HCT116 (cell line): ENCODE measurements at places on chromosomes 16 and 17. TPM values are rescaled to one million over a fixed set of nuclear protein-coding genes. Genes with fewer than 3 reads are reported as not detected.
A peak's percentile ranks its signal among the peaks of the same experiment; 100 is the strongest.

GRCh38 chr17:74165797-74166365, 37.6 kb upstream of the RPL38 start:
- no peak overlapping the region for H3K4me3 ChIP-seq
- no peaks in the 10 kb centered on the region for H3K36me3 ChIP-seq
- no peak for DNase-seq
- H3K4me1 ChIP-seq, result no peaks in the 10 kb centered on the region

DNA sequence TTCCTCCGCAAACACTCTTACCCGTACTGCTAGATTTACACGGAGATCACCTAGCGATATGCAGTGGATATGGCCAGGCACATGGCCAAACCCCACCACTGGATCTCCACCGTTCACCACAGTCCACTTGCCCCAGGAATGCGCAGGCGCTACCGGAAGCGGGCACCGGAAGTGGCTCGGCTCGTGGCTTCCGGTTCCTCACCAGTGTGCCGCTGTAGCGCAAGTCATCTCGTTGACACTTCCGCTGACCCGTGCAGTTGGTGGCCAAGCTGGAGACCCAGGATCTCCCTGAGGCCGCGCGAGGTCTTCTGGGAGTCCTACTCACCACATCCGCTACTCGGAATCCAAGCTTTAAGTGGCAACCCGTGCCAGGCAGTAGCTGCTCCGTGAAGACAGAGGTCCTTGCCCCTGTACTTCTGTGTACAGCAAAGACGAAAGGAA, 11.5 kb downstream of the ZNF597 start:
- no peak overlapping the region for H3K4me3 ChIP-seq
- DNase-seq, result no peak
- no peaks in the 10 kb centered on the region for H3K36me3 ChIP-seq

DNA sequence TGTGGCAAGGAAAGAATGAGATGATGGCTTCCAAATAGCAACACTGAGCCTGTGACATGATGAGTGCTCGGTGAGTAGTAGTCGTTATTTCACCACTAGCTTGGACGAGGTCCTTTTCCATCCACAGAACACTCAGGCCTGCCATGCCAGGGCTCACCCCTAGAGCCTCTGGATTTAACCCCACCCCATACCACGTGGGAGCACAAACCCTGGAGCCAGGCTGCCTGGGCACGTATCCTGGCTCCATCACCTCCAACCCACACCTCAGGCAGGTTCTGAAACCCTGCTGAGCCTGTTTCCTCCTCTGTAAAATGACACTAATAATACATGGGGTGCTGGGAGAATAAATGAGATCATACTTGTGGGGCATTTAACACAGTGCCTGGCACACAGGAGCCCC, 192.4 kb downstream of the KATNIP start:
- H3K27me3 ChIP-seq, result no peaks in the 10 kb centered on the region
- H3K27ac ChIP-seq, result no peak overlapping the region
- H3K4me3 ChIP-seq, result no peak overlapping the region
- no peaks in the 10 kb centered on the region for H3K4me1 ChIP-seq

GRCh38 chr17:76414334-76415295, 30.2 kb downstream of the SPHK1 start:
- DNase-seq, result no peak
- H3K27me3 ChIP-seq, result no peaks in the 10 kb centered on the region
- 0 out of 2 replicates have a peak, but pooled peaks cover 4% of the 10 kb centered on the region for H3K36me3 ChIP-seq
- no peaks in the 10 kb centered on the region; the same call in 1 of the 2 replicates for H3K4me1 ChIP-seq

GRCh38 chr16:30430428-30430970, 669 bp upstream of the DCTPP1 start:
- no peaks in the 10 kb centered on the region for H3K27me3 ChIP-seq
- H3K4me1 ChIP-seq, result peaks cover 8% of the 10 kb centered on the region
- peak overlapping the region; percentile 17; the same call in 1 of the 2 replicates for H3K4me3 ChIP-seq
- H3K27ac ChIP-seq, result peak overlapping the region; percentile 63
- H3K36me3 ChIP-seq, result peaks cover 6% of the 10 kb centered on the region

DNA sequence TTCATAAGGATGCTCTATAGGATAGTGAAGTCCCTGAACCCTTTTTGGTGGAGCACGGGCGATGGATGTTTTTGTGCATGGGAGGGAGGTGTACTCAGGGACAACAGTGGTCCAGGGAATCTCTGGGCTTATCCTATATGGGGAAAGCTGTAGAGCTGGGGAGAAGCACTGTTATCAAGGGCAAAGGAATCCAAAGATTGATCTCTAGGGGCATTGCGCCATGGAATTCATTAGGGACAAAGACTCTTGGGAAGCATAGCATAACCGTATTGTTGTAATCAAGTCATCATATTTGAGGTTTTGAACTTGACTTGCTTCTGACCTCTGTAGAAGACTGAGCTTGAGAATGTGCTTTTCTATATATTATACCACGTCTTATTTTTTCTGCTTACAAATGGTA, 172.9 kb upstream of the ZFHX3 start:
- no peaks in the 10 kb centered on the region for H3K36me3 ChIP-seq
- H3K27me3 ChIP-seq, result no peaks in the 10 kb centered on the region
- H3K4me3 ChIP-seq, result no peak overlapping the region
- no peak for DNase-seq
- H3K27ac ChIP-seq, result no peak overlapping the region

GRCh38 chr17:81402530-81402941, 7.3 kb downstream of the BAHCC1 start:
- no peak for DNase-seq
- H3K27me3 ChIP-seq, result no peaks in the 10 kb centered on the region
- H3K27ac ChIP-seq, result peak overlapping the region; percentile 99
- H3K36me3 ChIP-seq, result no peaks in the 10 kb centered on the region; the same call in 1 of the 2 replicates
- no peak overlapping the region for H3K4me3 ChIP-seq
- peaks cover 28% of the 10 kb centered on the region for H3K4me1 ChIP-seq

Gene UBE2Z
- 119 TPM for total RNA-seq

- H3K36me3 ChIP-seq, result no peaks in the 10 kb centered on the region
- no peak overlapping the region for H3K4me3 ChIP-seq
- DNase-seq, result no peak
- peaks cover 37% of the 10 kb centered on the region for H3K4me1 ChIP-seq
- H3K27ac ChIP-seq, result no peak overlapping the region
Observed at GRCh38 chr17:49510059-49510719, 15.1 kb downstream of the NGFR start.

- H3K36me3 ChIP-seq, result no peaks in the 10 kb centered on the region
- peaks cover 13% of the 10 kb centered on the region for H3K4me1 ChIP-seq
- no peak overlapping the region for H3K4me3 ChIP-seq
- peak; percentile 67 for DNase-seq
- no peaks in the 10 kb centered on the region for H3K27me3 ChIP-seq
- peak overlapping the region; percentile 49 for H3K27ac ChIP-seq
Observed at GRCh38 chr17:7997186-7997585, 5.2 kb upstream of the GUCY2D start.

GRCh38 chr17:67343237-67343636, 23.1 kb downstream of the PSMD12 start:
- peaks cover 4% of the 10 kb centered on the region; the same call in 1 of the 2 replicates for H3K4me1 ChIP-seq
- H3K4me3 ChIP-seq, result no peak overlapping the region
- DNase-seq, result no peak
- no peaks in the 10 kb centered on the region for H3K27me3 ChIP-seq
- peaks cover 80% of the 10 kb centered on the region for H3K36me3 ChIP-seq

Gene CHST4
- total RNA-seq, result 0.59 TPM

- no peak for DNase-seq
- H3K36me3 ChIP-seq, result no peaks in the 10 kb centered on the region
- H3K4me1 ChIP-seq, result no peaks in the 10 kb centered on the region
- no peaks in the 10 kb centered on the region for H3K27me3 ChIP-seq
Observed at GRCh38 chr16:71242601-71243000, 12.1 kb upstream of the HYDIN start.

DNA sequence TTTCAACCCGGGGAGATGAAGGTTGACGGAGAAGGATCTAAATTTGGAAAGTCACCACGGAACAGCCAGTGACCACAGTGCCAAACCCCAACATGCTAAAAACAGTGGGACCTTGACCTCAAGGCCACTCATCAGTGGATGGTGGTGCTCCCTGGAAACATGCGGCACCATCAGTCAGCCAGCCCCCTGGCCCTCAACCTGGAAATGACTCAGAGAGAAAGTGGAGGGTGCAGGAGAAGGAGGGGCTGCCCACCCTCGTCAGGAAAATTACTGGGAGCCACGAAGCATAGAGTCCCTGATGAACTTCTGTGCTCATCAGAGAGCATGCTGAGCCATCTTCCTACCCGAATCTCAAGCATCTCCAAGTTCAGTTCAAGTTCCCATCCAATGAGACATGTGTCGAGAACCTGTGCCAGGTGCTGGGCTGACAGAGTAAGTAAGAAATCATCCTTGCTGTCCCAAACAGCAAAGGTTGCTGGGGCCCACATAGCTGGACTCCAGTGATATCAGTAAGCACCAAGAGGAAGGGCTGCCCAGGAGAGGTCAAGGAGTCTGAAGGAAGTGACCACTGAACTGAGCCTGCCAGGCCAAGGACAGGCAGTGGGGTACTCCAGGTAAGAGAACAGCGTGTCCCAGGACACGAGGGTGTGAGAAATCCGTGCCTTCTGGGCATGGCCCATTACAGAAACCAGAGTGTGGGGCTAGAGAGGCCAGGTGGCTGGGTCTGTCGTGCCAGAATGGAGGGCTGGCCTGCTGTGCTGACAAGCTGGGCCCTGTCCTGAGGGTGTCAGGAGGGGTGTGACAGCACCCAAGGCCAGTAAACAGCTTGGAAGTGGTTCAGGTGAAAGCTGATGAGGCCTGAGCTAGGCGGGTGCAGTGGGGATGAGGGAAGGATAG, 5.2 kb downstream of the PECAM1 start:
- no peaks in the 10 kb centered on the region for H3K36me3 ChIP-seq
- H3K27ac ChIP-seq, result peak overlapping the region; percentile 63
- peak; percentile 46 for DNase-seq
- H3K27me3 ChIP-seq, result no peaks in the 10 kb centered on the region
- peaks cover 50% of the 10 kb centered on the region for H3K4me1 ChIP-seq
- H3K4me3 ChIP-seq, result peak overlapping the region; percentile 40
